ENCODE measurements at places on chromosomes 6 and 20. TPM values are rescaled to one million over a fixed set of nuclear protein-coding genes. Genes with fewer than 3 reads are reported as not detected.

DNA sequence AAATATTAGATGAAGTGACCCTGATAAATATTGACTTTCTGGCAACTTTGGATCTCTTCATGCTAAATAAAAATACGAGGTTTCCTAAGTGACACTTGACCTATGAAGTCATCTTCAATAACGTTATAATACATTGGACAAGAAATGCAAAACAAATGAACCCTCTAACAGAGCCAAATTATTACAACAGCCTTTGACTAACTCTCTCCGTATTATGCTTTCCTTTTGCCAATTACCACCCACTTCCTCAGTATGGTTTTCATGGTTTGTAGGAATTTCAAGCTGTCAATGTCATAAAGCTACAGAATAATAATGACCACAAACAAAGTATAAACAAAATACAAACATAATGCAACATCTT lies 210.5 kb downstream of the MOXD1 start:
- DNase-seq, result no peak

DNA sequence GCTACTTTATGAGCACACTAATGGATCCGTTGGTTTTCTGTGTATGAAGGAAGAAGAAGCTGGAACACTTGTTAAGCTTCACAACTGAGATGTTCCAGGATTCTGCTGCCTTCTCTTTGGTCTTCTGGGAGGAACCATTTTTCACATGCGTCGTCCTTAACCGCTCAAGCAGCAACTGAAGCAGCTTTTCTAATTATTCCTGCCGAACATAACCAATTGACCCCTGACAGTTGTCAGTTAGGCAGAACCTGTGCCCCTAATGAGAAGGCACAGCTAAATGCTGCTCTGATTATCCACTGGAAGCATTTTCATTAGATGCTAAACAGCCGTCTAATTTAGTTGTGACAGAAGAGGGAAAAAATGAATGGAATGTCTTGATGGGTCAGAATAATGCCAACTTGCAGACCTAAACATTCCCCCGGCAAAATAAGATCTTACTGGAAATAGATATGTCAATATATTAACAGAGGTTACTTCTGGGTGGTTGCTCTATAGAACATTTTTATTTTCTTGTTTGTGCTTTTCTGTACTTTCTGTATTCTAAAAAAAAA lies 85.0 kb upstream of the SMLR1 start:
- no peak for DNase-seq

GRCh38 chr6:157093536-157093935 lies 229.8 kb downstream of the TMEM242 start:
- no peak for DNase-seq

The HRH3 gene
- not detected for total RNA-seq

DNA sequence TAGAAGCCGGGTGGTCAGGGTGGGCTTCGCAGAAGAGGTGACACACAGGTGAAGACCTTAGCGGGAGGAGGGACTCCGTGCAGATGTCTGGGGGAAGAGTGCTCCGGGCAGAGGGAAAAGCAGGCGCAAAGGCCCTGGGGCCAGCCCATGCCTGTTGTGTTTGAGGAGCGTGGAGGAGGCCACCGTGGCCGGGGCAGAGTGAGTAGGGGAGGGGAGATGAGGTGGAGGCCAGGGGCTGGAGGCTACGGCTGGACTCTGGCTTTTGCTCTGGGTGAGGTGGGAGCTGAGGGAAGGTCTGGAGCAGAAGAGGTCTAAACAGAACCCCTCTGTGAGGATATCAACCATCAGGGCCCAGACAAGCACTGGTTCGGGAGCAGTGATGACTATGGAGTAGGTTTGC lies 244.0 kb downstream of the PREX1 start:
- no peak for DNase-seq

The CALHM4 gene
- not detected for total RNA-seq

Measured in glomerular endothelial cell (primary cell).